Activated CD4-positive, alpha-beta T cell treated with anti-CD3 and anti-CD28 coated beads for 36 hours (primary cell): ENCODE measurements at places on chromosomes 12 and 14. TPM values are rescaled to one million over a fixed set of nuclear protein-coding genes. Genes with fewer than 3 reads are reported as not detected.
A peak's percentile ranks its signal among the peaks of the same experiment; 100 is the strongest.

The RNASE7 gene
- total RNA-seq, result not detected

The NEUROD4 gene
- total RNA-seq, result not detected

The POTEM gene
- total RNA-seq, result not detected

The IRAK3 gene
- 0.82 TPM for total RNA-seq

The STAC3 gene
- total RNA-seq, result 2.5 TPM

- no peak for DNase-seq
- peaks cover 16% of the 10 kb centered on the region for H3K36me3 ChIP-seq
- H3K27ac ChIP-seq, result no peak overlapping the region
- H3K4me1 ChIP-seq, result no peaks in the 10 kb centered on the region
Measured at GRCh38 chr12:50690925-50691324, 73.0 kb upstream of the ATF1 start.

- H3K4me3 ChIP-seq, result no peak overlapping the region
- H3K27me3 ChIP-seq, result peaks cover under 1% of the 10 kb centered on the region
- peaks cover 13% of the 10 kb centered on the region for H3K4me1 ChIP-seq
- peak; percentile 83 for DNase-seq
- no peaks in the 10 kb centered on the region for H3K36me3 ChIP-seq
Measured at GRCh38 chr12:105420659-105421240, 90.3 kb downstream of the C12orf75 start.

- peaks cover 4% of the 10 kb centered on the region for H3K4me1 ChIP-seq
- no peak for DNase-seq
- peaks cover 77% of the 10 kb centered on the region for H3K36me3 ChIP-seq
Measured at GRCh38 chr12:94390130-94390485, 69.6 kb downstream of the CEP83 start.

DNA sequence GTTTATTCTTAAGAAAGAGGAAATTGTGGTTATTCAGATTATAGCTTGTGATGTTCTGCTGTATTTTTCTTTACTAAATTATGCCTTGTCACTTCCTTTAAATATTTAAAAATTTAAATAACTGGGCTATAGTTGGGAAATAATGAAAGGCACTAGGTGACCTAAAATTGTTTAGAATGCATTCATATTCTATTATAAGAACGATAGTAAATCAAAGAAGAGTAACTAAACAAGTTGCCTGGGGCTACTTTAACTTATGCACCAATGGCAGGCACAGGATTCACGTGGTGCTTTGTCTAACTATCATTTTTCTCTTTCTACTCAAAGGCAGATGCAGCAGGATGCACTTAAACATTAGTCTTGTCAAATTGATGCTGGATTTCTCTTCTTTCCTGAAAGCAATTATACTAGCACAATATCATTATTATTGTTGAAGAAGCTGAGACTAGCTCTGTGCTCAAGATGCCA lies 190.7 kb upstream of the PPFIA2 start:
- no peak overlapping the region for H3K4me3 ChIP-seq
- peaks cover 18% of the 10 kb centered on the region for H3K4me1 ChIP-seq
- H3K27me3 ChIP-seq, result no peaks in the 10 kb centered on the region
- DNase-seq, result no peak

DNA sequence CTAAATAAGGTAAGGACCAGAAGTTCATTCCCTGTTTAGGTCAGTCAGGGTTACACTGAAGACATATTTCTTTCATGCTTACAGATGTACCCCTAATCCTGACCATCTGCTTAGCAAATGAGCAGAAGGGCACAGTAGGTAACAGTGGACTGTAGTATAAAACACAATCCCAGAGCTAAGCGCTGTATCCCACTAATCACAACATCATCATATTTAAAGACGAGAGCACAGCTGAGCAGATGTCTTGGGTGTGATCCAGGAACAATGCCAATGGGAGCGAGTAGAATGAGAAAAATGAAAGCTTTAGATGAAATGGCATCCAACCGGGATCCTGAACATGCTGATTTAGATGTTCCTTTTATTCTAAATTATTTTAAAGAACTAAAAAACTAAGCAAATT lies 213.4 kb downstream of the CCER1 start:
- H3K36me3 ChIP-seq, result no peaks in the 10 kb centered on the region
- H3K4me1 ChIP-seq, result no peaks in the 10 kb centered on the region
- H3K27ac ChIP-seq, result no peak overlapping the region
- no peaks in the 10 kb centered on the region for H3K27me3 ChIP-seq
- no peak for DNase-seq
- no peak overlapping the region for H3K4me3 ChIP-seq

DNA sequence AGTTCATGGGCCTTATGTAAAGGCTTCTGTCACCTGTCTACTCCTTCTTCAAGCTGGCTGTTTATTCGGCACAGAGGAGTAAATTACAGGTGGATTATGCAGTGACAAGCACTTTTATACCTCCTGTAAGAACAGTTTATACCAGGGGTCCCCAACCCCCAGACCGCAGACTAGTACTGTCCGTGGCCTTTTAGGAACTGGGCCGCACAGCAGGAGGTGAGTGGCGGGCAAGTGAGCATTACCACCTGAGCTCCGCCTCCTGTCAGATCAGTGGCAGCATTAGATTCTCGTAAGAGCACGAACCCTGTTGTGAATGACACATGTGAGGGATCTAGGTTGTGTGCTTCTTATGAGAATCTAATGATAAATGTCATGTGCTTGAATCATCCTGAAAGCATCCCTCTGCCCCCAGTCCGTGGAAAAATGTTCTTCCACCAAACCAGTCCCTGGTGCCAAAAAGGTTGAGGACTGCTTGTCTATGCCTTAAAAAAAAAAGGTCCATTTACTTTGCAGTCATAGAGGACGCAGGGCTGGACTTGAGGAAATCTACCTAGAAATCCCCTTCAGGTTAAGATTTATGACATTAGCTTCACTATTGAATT lies 78.8 kb downstream of the ETV6 start:
- no peak overlapping the region for H3K4me3 ChIP-seq
- no peaks in the 10 kb centered on the region for H3K27me3 ChIP-seq
- no peak for DNase-seq
- peaks cover 18% of the 10 kb centered on the region for H3K36me3 ChIP-seq
